ENCODE measurements at places on chromosomes 13 and 19.

- no peak for DNase-seq
Observed at GRCh38 chr13:107734891-107735625, 480.3 kb downstream of the LIG4 start.

- no peak for DNase-seq
Observed at GRCh38 chr13:66405908-66406802, 824.0 kb downstream of the PCDH9 start.

DNA sequence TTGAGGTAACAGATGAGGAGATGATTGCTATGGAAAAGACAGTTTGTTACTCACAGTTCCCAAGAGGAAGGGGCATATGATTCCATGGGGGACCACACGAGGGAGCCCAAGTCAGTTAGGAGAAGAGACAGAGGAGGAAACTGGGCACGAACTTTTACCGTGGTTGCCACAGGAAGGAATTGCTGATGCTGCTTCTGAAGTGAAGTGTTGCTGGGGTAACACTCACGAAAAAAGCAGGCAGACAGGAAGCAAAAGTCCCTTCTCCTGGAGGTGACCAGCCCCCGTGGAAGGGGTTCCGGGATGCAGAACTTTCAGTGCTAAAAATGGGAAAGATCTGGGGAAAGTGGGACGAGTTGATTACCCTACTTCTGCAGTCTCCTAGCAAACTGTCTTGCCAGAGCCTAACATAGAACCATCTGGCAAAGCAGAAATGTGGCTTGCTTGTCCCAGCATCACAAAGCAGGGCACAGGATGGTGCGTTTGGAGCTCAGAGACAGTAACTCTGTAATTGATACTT is 35.4 kb upstream of the MAP3K10 start:
- peak; percentile 63 for DNase-seq

GRCh38 chr19:17765069-17765618 is 13.9 kb downstream of the FCHO1 start:
- DNase-seq: no peak

GRCh38 chr13:40563350-40564125 is 102.9 kb downstream of the FOXO1 start:
- DNase-seq: no peak

DNA sequence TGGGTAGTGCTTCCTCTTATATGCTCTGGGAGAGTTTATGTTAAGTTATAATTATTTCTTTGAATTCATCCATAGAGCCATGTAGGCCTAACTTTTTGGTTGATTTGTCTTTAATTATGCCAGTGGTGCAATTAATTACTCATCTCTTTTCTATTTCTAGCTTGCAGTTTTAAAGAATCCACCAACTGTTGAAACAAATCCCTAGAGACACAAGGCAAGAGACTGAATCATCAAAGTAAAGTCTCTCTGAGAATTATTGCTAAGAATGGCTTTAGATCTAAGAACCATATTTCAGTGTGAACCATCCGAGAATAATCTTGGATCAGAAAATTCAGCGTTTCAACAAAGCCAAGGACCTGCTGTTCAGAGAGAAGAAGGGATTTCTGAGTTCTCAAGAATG is 5.9 kb upstream of the ZNF551 start:
- no peak for DNase-seq

All from ACHN (cell line).